ENCODE measurements at places on chromosomes 4 and X.

GRCh38 chr4:25901030-25901430 lies 13.0 kb upstream of the SMIM20 start:
- DNase-seq, result no peak

- DNase-seq, result no peak
Observed at GRCh38 chrX:24646745-24647182, 383 bp downstream of the PCYT1B start.

GRCh38 chr4:86141161-86141560 lies 218.7 kb downstream of the MAPK10 start:
- DNase-seq, result no peak

- DNase-seq, result no peak
Observed at GRCh38 chr4:178233906-178234305, 791.7 kb upstream of the AGA start.
